Right lobe of liver (tissue), 6 donors: ENCODE measurements at places on chromosomes 2 and 18. TPM values are rescaled to one million over a fixed set of nuclear protein-coding genes. Genes with fewer than 3 reads are reported as not detected.

Gene ANKRD36
- total RNA-seq = 4.8 TPM

Gene OSR1
- 0.18 TPM for total RNA-seq

GRCh38 chr2:199191461-199191860, 266.3 kb downstream of the SATB2 start:
- DNase-seq = no peak

Gene CLIP4
- 4.2 TPM for total RNA-seq

DNA sequence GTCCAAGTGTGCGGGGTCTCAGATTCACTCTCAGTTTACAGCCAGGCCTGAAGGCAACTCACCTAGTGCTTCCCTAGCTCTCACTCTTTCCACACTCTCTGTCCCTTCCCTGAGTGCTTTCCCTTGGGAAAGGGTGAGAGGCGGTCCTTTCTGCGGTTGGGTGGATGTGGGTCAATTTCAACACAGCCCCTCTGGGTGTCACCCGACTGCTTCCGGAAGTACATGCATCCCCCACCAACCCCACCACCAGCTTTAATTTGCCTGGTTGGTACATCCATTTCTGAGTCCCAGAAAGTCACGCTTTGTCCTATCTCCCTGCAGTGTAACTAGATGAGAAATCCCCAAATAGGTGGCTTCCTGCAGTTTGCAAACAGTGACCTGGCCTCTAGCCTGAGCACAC, 307.3 kb upstream of the MEIS1 start:
- no peak for DNase-seq

GRCh38 chr18:39667905-39668304, 2102.3 kb upstream of the CELF4 start:
- no peak for DNase-seq

DNA sequence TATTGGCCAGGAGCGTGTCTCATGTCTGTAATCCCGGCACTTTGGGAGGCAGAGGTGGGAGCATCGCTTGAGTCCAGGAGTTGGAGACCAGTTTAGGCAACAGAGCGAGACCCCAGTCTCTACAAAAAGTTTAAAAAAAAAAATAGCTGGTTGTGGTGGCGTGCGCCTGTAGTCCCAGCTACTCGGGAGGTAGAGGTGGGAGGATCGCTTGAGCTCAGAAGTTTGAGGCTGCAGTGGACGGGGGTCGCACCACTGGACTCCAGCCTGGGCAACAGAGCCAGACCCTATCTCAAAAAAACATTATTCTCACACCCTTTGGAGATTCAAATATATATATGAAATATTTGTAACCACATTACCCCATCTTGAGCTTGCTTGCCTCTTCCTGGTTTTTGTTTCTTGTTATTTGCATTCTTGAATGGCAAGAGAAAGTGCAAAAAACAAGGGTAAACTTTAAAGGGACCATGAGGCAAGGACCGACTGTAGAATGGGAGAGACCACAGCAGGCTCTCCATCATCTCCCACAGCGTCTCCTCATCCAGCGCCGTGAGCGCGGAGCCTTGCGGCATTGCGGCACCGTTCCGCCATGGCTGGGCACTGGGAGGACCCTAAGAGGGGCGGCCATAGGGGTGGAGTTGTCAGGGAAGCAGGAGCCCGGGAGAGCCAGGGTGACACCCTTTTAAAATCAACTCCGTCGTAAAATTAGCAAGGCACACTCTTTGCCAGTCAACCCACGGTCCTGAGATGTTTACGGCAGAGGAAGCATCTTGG, 1.4 kb downstream of the ELP2 start:
- no peak for DNase-seq

DNA sequence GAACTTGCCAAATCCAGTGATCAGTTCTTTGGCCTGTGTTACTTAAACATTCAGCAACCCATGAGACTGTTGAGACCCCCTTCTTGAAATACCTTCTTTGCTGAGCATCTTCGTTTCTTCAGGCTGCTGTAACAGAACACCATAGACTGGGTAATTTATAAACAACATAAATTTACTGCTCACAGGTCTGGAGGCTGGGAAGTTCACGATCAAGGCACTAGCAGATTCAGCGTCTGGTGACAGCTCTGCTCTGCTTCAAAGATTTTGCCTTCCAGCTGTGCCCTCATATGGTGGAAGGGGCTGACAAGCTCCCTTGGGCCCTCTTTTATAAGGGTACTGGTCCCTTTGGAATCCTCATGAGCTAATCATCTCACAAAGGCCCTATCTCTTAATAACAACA, 28.8 kb upstream of the TSPYL6 start:
- DNase-seq = no peak

Gene CFLAR
- total RNA-seq = 58.4 TPM

GRCh38 chr18:48841381-48842258, 109.1 kb downstream of the SMAD7 start:
- DNase-seq = no peak

Gene CCDC74B
- total RNA-seq = not detected

GRCh38 chr2:62992561-62992960, 58.1 kb upstream of the OTX1 start:
- DNase-seq = no peak

DNA sequence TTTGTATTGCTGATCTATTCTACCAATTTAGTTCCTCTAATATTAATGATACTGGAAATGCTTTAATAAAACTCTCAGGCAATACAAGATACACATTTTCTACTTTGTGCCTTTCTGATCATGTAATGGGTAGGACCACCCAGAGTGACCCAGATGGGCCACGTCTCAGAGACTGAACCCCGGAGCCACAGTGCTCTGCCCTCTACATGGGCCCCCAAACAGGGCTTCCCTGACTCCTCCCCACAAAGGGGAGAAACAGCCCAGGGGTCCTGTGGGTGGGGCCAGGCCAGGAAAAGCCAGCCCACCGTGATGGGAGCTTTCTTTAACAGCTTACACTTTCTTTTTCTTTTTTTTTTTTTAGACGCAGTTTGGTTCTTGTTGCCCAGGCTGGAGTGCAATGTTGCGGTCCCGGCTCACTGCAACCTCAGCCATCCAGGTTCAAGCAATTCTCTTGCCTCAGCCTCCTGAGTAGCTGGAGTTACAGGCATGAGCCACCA, 18.4 kb downstream of the HDAC4 start:
- no peak for DNase-seq

DNA sequence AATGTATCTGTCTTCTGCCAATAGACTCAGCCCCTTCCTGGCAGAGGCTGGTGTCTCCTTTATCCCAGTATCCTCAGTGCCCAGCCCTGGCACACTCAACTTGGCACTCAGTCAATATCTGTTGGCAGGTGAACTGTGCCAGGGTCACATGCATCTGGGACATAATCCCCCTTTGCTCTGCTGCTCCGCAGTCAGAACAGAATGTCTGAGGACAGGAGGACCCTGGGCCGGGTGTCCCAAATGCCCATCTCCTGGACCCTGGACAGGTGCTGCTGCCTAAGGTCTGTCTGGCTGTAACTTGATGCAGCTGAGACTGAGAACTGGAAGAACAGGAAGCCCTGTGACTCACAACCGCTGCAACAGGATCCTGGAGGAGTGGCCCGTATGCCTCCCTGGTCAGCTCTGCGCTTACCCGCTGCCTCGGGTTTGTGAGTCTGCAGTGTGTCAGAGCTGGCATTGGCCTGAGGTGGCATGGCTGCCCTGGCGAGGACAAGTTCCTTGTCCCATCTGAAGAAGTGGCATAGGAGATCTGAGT, 11.4 kb downstream of the HK2 start:
- peak; percentile 73 for DNase-seq

GRCh38 chr2:62234755-62235655, 39.1 kb downstream of the B3GNT2 start:
- no peak for DNase-seq

DNA sequence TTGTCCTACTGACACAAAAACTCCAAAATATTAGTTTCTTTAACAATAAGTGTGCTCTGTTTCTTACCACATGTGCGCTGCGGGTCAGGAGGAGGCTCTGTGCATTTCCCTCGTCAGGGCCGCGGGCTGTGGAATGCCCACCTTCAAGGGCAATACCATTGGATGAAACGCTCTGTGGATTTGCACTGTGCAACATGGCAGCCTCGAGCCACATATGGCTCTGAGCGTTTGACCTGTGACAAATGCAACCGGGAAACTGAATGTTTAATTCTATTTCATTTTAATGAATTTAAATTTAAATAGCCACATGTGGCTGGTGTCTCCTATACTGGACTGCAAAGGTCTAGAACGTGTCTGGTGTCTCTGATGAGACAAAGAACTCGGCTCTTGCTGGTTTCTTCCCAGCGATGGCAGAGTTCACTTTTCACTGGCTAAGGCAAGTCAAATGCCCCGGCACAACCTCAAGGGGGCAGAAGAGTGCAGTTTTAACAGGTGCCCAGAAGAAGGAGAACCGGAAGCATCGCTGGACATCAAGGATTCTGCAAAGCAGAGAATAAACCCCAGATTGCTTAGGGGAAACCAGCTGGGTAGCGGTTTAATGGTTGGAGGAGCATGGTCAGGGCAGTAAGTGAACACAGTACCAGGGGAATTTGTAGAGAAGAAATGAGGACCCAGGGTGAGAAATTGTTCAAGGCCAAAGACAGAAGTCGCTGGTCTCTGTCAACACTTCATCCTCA, 37.0 kb upstream of the TMEM18 start:
- DNase-seq = no peak

DNA sequence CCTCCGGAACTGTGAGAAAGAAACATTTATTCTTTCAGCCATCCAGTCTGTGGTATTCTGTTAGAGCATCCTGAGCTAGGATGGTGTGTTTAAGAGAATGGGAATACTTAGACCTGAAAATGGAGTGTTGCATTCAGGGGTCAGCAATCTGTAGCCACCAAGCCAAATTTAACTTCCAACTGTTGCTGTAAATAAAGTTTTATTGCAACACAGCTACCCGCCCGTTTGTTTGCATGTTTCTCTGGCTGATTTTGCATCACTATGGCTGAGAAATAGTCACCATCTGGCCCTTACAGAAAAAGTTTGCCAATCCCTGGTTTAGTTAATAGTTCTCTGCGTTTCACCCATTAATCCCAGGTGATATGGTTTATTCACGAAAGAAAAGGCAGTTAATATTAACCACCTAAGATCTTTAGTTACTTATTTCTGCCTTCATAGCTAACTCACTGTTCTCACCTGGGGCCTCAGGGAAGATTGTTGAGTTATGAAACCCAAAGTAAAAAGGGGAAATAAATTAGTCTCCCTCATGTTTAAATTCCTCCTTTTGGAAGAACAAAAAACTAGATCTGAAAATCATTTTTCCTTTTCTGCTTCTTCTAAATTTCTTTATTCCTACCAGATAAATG, 9.5 kb upstream of the CYS1 start:
- DNase-seq = no peak

GRCh38 chr2:27799646-27800010, 28.1 kb downstream of the MRPL33 start:
- DNase-seq = no peak

Gene TLX2
- not detected for total RNA-seq

DNA sequence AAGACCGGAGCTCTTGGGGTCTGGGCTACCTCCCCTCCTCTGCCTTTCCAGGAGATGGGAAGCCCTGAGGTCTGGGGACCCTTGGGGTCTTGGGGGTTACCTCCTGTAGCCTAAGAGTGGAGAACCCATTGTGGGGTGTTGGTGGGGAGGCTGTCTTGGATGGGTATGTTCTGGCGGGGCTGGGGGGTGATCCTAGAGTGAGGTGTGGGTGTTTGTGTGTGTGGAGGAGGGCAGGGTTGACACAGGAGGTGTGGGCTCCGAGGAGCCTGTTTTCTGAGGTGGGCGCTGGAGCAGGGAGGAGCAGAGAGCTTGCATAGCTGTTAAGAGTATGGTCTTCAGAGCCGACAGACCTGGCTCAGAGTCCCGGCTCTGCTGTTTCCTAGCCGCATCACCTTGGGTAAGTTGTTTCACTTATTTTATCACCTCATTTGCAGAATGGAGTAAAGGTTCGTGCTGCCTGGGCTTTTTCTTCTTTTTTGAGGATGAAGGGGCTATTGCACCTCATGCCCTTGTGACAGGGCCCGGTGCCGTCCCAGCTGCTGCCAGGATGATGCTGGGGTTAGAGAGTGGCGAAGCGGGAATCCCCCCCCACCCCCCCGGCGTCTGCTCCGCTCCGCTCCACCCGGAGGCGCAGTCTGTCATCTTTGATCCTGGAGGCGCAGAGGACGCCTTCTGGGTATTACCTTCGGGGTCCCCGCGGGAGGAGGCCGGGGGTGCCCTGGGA, 17.2 kb downstream of the TET3 start:
- DNase-seq = no peak

- DNase-seq = no peak
Measured at GRCh38 chr2:212402316-212402715, 136.3 kb downstream of the ERBB4 start.

- no peak for DNase-seq
Measured at GRCh38 chr2:37156071-37156856, 516 bp downstream of the EIF2AK2 start.

DNA sequence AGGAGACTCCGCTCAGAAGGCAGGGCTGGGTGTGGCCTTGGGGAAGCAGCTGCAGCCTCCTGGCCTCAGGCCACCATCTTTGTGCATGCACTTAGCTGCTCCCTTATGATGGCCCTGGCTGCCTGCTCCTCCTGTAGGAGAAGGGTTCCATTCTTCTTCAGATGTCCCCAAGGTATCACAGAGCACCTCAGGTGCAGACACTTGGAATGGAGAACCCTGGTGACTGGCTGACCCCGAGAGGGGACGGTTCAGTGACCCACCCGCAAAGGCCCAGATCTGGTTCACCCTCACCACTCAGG, 9.6 kb downstream of the GPAT2 start:
- no peak for DNase-seq

Gene NABP1
- total RNA-seq = 25.7 TPM

DNA sequence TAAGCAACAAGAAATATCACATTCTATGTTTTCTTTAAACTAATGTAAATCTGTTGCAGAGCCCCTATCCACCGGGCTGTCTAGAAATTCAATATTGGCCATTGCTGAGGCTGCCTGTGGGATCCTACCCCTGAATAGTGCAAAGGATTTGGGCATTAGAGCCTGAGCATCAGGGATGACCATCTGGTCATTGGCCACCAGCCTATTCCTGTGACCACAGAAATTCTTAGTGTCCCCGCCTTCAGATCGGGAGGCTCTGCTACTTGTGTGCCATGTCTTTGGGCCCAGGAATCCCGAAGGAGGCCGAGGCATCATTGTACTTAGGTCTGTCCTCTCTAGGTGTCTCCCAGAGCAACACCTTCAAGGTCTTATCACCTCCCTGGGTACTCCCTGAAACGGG, 73.8 kb downstream of the HRH4 start:
- no peak for DNase-seq

DNA sequence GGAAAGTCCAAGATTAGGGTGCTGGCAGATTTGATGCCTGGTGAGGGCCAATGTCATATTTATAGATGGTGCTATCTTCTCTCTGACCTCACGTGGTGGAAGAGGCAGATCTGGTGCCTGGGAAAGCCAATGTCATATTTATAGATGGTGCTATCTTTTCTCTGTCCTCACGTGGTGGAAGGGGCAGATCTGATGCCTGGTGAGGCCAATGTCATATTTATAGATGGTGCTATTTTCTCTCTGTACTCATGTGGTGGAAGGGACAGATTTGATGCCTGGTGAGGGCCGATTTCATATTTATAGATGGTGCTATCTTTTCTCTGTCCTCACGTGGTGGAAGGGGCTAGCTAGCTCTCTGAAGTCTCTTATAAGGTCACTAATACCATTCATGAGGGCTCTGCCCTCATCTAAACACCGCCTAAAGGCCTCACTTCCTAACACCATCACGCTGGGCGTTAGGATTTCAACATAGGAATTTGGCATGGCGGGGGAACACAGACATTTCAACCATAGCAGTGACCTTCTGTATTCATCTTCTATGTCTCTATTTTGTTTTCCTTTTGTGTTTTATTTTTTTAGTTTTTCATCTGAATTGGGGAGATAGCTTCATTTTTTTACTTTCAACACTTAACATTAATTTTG, 278.4 kb downstream of the SPAG16 start:
- no peak for DNase-seq

- no peak for DNase-seq
Measured at GRCh38 chr18:78857314-78858150, 122.1 kb upstream of the SALL3 start.
